ENCODE measurements at places on chromosomes 11 and 22.

GRCh38 chr11:72411623-72412419, 22.5 kb downstream of the CLPB start:
- DNase-seq = no peak

DNA sequence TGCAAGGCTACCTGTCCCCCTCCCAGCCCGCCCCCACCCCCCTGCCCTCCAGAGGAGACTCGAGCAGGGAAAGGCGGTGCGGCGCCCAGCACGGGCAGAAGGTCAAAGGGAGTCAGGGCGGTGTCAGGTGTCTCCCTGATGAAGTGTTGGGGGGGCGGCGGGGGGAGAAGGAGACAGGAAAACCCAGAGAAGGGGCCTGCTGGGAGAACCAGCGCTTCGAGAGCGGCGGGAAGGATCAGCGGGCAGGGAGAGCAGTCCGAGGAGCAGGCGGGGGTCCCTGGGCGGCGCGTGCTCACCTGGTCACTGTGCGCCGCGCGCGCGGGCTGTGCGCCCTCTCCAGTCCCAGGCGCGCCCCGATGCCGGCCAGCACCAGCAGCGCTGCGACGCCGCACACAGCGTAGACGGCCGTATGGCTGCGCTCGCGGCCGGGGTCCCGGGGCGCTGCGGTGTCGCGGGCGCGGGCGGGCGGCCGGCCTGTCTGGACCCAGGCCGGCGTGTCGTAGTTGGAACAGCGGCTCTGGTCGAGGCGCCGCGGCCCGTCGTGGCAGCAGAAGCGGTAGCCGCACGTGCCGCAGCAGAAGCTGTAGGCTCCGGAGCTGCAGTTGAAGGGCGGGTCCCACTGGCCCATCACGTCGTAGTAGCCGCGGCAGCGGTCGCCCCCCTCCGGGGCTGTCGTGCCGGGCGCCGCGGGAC, 886 bp downstream of the SHISA8 start:
- no peak for DNase-seq

DNA sequence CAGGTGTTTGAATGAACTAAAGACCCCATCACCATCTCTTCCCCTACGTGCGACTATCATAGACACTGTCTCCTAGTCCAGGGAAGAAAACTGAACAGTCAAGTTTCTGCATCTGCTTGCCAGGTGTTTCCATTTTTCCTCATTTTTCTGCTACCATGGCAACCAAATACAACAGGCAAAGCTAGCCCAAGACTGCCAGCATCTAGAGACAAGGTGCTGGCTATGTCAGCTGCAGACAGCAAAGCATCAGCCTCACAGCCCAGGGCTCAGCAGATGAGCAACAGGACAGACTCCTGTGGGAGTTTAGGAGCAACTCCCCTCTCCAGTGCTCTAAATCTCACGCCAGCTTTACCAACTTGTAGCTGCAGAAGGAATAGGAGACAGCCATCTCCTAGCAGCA, 124.3 kb downstream of the C11orf58 start:
- DNase-seq = no peak

- no peak for DNase-seq
Measured at GRCh38 chr11:93838967-93839366, 11.5 kb downstream of the VSTM5 start.

Data from RCC 7860 (cell line).